Activated effector memory CD4-positive, alpha-beta T cell treated with Interleukin-2 at 50 U/mL for 16 hours (primary cell): ENCODE measurements at places on chromosomes 5 and 9.

DNA sequence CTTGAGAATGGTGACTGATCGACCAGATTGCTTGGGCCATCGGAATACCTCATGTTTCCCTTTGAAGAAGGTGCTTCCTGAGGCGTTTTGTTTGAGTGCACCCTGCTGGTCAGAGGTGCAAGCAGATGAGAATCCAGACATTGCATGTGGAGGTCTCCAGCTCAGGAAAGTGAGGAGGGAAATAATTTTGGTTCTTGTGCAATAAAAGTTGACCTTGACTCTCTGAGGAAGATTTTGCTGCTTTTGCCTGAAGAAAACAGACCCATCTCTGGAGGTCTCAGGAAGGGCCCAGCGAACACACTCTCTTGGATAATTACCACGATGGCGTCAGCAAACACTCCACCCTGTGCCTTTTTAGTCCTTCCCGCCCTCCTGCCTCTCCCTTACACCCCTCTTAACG lies 69.7 kb downstream of the GRAMD2B start:
- no peak for DNase-seq

DNA sequence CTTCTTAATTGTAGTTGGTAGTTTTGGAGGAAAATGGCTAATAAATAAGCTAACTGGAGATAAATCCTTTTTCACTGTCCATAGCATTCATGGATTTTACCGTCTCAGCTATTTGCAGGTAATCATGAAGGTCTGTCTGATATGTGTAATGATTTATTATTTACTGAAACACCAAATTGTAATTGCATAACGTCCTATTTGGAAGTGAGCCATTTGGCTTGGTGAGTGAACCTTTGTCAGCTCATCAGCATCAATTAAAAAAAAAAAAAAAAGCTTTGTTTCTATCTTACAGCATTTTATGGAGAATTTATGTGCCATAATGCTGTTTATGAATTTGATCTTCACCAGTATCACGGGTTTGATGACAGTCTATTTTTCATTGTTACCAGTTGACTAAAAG lies 20.2 kb downstream of the RECK start:
- DNase-seq, result no peak

DNA sequence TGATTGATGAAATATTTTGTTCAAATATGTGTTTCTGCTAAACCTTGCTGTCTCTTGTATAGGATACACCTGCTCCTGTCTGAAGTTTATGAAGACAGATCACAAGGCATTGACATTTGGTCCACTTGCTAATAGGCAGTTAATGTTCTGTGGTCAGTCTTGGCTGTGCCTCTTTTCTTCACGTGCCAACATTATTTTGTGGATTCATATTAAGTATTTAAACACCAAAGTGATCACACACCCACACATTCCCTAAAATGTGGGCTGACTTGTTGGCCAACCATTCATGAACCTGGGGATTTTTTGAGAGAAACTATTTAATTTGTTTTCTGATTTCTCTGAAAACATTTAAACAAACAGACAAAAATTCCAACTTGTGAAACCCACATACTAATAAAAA lies 33.7 kb downstream of the ZNF462 start:
- DNase-seq, result no peak

GRCh38 chr9:91858213-91859030 lies 91.6 kb downstream of the ROR2 start:
- no peak for DNase-seq

DNA sequence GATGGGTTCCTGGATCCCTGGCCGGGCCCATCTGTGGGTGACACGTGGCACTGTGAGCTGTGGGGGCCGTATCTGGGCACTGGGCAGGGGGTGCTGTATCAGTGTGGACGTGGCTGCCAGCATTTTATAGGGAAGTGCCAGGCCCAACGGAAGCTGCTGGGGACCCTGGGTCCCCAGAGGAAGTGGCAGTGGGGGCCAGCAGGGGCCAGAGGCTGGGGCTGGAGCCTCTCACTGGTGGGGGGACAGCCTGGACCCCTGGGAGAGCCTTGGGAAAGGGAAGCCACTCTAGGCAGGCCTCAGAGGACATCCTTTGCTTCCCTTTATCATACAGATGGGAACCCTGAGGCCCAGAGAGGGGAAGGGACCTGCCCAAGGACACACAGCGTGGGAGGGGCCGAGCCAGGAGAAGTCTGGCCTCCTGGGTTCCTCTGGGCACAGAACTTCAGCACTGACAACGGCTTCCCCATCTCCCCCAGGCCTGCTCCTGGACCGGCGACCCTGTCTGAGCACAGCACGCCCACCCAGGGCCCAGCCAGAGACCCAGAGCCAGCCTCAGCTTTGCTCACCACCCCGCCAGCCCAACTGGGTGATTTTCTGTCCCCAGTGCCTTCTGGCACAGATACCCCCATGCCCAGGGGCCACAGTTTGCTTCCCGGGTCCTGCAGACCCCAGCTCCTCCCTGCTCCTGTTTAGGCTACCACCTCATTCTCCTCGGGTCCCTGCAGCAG lies 15.5 kb upstream of the LAMC3 start:
- DNase-seq, result no peak

- DNase-seq, result no peak
Measured at GRCh38 chr9:106156465-106156864, 462.1 kb downstream of the TMEM38B start.

DNA sequence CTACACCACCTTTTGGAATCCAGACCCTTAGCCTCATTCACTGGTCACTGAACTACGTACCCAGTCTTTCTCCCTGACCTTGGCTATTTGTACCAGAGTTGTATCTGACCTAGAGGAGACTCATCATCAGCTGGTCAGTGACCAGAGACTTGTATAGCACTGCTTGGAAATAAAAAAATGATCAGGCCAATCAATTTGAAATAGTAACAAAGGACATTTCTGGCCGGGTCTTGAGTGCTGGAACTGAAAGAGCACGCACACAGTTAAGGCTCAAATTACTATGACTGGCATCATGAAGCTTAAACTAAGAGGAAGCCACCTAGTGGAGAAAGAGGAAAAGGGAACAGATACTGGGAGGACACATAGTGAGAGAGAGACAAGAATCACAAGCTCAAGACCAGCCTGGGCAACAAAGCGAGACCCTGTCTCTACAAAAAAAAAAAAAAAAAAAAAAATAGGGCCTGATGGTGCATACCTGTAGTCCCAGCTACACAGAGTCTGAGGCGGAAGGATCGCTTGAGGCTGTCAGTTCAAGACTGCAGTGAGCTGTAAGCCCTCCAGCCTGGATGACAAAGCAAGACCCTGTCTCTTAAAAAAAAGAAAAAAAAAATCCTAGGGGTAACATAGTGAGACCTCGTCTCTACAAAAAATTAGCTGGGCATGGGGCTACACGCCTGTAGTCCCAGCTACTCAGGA lies 12.8 kb upstream of the SRP19 start:
- DNase-seq, result no peak

DNA sequence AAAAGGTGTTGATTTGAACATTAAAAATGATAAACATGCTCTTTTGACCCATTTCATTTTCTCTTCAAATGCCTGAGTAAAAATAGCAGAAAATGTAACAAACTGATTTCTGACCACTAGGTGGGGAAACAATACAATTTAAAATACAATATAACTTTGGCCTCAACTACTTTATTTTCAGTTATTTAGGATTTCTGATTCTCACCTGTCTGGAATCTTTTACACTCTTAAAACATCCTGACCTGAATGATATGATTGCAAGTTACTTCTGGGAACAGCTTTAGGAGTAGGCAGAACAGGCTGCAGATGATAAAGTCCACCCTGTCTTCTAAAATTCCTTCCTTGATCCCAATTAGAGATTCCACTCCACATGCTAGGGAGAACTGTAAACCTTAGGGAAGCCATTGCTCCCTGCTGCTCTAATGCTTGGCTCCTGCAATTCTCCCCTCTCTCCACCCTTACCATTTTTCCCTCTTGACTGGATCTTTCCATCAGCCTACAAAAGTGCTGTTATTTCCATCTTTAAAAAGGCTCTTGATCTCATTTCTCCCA lies 70.3 kb downstream of the FYB1 start:
- DNase-seq, result no peak

- DNase-seq, result no peak
Measured at GRCh38 chr5:171386861-171387344, 746 bp upstream of the NPM1 start.
